ENCODE measurements at places on chromosomes 11 and 22.

DNA sequence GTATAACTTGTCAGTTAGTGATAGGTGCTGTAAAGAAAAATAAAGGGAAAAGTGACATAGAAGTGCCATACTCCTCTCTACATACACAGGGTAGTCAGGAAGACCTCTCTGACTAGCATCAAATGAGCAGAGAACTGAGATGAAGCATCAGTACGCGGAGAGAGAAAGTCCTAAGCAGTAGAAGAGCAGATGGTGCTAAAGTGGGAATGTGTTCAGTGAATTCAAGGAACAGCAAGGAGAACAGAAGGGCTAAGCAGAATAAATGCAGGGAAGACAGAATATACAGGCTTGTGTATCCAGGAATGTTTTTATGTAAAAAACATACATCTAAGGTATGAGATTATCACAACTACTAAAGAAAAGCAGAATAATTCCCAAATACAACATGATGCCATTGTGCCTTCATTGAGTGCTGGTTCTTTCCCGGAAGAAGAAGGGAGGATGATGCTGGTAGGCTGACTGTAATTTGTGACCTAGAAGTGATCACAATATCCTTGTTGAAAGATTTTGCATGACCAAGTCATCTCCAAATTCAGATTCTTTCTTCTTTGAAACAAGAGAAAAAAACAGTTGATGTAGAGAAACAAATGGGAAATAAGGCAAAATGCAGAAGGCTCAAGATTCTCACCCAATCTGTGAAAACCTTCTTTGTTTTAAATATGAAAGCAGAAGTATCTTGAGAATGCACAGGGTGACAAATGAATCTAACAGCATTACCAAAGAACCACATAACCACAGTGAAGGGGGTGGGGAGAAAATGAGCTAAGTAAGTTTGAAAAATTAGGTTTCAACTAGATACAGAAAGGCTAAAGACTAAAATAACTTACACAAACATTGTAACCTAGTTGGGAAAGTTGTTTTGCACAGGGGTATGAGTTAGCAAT, 20.5 kb downstream of the MRE11 start:
- no peak for DNase-seq

- DNase-seq = no peak
Measured at GRCh38 chr11:10087186-10087922, 206.7 kb downstream of the SBF2 start.

DNA sequence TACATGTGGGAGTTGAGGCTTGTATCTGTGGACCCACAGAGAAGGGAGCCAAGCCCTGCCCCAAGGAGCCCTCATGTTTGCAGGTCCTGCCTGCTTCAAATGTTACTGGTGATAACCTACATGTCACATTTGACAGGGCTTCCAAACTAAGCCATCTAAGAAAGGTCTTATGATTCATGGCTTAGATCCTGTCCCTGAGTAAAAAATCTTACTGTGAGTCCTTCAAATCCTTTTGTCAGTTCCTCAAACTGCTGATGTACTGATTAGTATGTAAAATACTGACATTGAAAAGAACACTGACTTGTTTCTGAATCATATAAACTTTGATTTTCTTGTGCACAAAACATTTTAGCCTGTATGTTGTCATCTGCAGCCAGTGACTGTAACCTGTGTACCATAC, 1.0 kb upstream of the PANX1 start:
- no peak for DNase-seq

DNA sequence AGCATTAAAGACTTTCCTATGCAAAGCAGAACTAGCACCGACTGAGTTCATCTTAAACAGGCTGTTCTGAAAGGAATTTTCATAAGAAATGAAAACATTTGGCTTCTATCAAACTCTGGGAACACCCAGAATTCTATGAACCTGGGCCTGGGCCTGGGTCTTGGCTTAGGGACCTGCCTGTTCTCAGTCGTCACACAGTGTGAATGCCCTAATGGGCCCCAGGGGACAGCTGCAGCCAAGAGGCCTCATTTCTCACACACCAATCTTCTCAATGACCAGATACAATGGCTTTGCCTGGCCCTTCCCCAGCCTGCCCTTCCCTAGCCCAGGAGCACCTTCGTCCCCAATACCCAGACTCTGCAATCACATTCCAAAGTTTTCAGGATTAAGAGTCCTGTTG, 234.9 kb upstream of the ARHGAP20 start:
- no peak for DNase-seq

- DNase-seq = peak; percentile 74
Measured at GRCh38 chr22:27032091-27032761, 374.8 kb downstream of the MIAT start.

- DNase-seq = no peak
Measured at GRCh38 chr11:111520560-111520959, 6.0 kb downstream of the HOATZ start.

DNA sequence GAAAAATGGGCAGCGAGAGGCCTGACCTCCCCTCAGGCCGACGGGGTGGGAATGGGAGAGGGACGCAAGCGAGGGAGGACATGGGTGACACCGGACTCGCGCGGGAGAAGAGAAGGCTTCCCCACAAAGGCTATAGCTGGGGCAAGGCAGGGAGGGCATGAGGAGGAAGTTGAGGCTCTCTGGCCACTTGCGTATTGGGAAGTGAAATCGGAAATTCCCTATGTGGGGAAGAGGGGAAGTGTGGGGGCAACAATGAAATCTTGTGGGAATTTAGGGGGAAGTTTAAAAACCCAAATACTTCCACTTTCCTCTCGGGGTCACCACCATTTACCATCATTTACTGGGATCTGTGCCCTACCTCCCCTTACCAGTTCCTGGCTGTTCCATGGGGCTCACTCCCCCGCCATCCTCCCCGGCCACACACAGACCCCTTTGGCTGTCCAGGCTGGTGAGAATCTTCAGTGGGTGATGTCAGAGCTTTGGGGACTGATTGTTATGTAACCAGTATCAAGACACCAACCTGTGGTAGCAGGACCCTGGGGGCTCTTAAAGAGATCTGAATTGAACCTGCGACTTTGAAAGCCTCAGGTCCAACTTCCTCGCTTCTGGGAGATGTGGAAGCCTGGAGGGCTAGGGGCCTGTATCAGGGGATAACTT, 951 bp upstream of the EHD1 start:
- DNase-seq = no peak

GRCh38 chr11:105032495-105032894, 2.4 kb downstream of the CASP1 start:
- no peak for DNase-seq

DNA sequence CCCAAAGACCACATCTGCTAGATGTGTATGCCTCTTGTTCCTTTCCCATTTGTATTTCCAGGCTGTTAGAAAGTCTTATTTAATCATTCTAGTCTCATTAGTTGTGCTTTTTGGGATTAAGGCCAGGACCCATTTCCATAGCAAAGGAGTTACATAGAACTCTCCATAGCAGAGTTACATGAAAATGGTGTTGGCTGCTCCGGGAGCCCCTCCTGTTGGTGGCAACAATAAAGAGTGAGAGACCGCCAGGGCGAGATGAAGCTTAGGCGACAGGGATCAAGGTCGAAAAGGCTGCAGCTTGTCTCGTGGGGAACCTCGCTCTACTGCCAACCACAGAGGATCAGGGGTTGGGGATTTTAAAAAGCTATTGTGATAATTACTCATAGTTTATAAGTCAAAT, 58.3 kb downstream of the GRIK4 start:
- no peak for DNase-seq

GRCh38 chr22:42549331-42550060, 4.3 kb upstream of the SERHL2 start:
- DNase-seq = no peak

DNA sequence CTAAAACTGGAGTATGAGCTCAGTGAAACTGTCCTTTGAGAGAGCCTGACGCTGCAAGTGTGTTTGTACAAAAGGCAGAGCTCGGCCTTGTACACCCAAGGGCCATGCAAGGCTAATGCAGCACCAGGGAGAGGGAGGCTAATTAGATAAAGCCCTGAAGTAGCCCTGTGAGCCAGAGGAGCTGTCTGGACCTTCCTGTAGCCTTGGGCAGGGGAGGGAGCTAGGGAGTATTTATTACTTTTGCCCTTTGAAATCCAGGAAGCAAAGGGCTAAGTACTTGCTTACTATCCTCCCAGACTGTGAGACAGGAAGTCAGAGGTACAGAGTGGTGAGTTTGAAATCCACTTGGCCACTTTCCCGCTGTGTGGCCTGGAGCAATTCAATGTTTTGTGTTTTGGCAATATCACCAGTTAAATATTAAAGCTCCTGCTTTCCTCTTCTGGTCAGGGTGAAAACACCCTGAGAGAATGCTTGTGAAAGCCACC, 10.2 kb upstream of the LDHA start:
- peak; percentile 23 for DNase-seq

DNA sequence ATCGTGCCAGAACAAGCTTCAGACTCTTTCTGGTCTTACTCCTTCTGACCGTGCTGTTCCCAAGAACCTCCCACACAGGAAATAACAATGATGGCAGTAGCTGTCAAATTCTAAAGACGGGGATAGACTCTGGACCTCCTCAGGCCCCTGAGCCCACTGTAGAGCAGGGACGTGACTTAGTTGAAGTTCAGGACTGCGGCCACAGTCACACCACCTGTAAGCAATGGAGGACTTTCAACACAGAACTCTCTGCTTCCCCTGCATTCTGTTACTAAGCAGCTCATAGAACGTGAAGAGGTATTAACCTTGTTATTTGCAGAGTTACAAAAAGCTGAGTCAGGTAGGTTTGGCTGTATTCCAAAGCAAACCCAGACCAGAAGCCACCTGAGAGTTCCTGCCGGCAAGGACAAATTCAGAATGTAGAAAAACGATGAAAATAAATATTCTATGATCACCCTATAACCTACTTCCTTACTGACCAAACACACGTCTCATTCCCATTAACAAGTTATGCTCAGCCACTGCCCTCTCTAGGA, 12.7 kb downstream of the TMEM45B start:
- no peak for DNase-seq

- DNase-seq = no peak
Measured at GRCh38 chr11:2325719-2326118, 23.9 kb downstream of the TSPAN32 start.

- DNase-seq = no peak
Measured at GRCh38 chr11:128232588-128232987, 354.8 kb downstream of the ETS1 start.

- no peak for DNase-seq
Measured at GRCh38 chr11:122745111-122745510, 89.6 kb downstream of the UBASH3B start.

GRCh38 chr11:71538666-71538990, 803 bp downstream of the KRTAP5-8 start:
- no peak for DNase-seq

GRCh38 chr11:121615501-121615900, 162.7 kb upstream of the SORL1-AS1 start:
- no peak for DNase-seq

DNA sequence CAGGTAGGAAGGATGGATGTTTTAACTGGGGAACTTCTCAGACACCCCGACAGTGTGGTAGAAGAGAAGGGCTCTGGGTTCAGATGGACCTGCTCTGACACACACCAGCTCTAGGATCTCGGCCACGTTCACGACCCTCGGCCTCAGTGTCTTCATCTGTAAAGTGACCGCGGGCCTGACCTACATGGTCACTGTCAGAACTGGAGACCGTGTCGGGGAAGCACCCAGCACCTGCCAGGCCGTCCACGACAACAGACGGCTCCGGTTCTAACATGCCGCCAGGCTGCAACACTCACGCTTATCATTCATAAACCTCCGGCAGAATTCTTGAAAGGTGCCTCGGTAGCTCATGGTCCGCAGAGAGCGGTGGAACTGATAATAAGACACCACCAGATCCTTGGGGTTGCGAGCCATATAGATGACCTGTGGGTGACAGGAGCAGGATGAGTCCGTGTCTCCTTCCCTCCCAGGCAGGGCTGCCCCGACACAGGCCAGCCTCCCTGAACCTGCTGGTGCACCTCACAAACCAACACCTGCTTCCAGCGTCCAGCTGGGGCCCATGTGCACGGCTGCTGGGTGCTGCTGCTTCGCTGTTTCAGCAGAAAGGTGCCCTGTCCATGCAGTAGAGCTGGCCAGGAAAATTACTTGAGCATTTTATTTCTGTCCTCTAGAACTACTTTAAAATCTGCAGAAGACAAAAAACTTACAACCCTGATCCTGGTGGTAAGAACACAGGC, 23.6 kb downstream of the SULT4A1 start:
- DNase-seq = no peak

GRCh38 chr22:47127441-47127871, 365.0 kb downstream of the TBC1D22A start:
- DNase-seq = no peak

GRCh38 chr11:17812091-17812864, 77.7 kb downstream of the KCNC1 start:
- no peak for DNase-seq

- DNase-seq = no peak
Measured at GRCh38 chr11:88206751-88207150, 31.5 kb upstream of the RAB38 start.

GRCh38 chr11:67284811-67285540, 4.1 kb upstream of the ANKRD13D start:
- no peak for DNase-seq

GRCh38 chr11:29119707-29120618, 896.9 kb downstream of the KCNA4 start:
- no peak for DNase-seq

DNA sequence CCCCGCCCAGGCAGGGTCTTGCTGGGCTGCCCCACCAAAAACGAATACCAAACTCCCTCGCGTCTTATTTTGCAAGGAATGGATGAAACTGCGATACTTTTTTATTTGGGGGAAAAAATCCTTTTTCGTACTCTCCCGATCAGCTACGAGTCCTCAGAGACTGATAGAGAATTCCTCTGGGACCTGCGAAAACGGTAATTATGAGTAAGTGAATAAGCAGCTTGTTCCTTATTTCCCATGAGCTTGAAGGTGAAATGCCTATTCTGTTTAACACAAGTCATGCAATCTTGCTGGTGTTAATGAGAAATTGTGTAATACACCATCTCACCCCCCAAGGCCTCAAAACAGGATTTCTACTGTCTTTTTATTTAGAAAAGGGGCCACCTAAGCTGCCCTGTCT, 5.5 kb downstream of the GRK3 start:
- no peak for DNase-seq

- no peak for DNase-seq
Measured at GRCh38 chr22:32542677-32543357, 68.2 kb downstream of the FBXO7 start.

GRCh38 chr11:128686745-128687177, 7.1 kb upstream of the FLI1 start:
- DNase-seq = no peak

Measured in hippocampal formation (tissue), 2 donors.